Stimulated activated CD4-positive, alpha-beta T cell treated with anti-CD3 and anti-CD28 coated beads, Interleukin-1b, Interleukin-23, amount 100 ng/mL, for 1 hour (primary cell): ENCODE measurements at places on chromosomes 7 and 10.

- no peak for DNase-seq
Measured at GRCh38 chr10:130053561-130053960, 57.1 kb downstream of the C10orf143 start.

- DNase-seq: no peak
Measured at GRCh38 chr10:102347236-102347828, 48.2 kb upstream of the NFKB2 start.

- no peak for DNase-seq
Measured at GRCh38 chr7:46852795-46853194, 729.1 kb downstream of the TNS3 start.

GRCh38 chr7:150957133-150958020, 20.7 kb downstream of the KCNH2 start:
- no peak for DNase-seq

GRCh38 chr7:89311886-89312285, 516.3 kb upstream of the TEX47 start:
- DNase-seq: no peak

DNA sequence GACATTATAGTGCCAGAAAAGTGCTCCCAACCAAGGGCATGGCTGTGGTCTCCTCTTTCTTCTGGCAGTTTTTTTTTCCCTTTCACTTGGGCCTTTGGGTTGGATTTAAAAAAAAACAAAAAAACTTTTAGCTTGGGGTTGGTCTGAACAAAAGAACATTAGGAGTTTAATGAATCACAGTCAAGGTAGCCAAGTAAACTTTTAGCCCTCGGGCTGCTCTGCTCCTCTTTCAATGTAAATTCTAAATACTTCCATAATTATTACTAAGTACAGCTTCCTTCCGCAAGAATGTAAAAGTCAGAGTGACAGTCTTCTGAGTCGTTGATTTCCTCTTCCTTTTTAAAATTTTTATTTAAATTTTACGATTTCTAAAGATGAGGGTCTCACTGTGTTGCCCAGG, 79.2 kb downstream of the NRF1 start:
- no peak for DNase-seq

DNA sequence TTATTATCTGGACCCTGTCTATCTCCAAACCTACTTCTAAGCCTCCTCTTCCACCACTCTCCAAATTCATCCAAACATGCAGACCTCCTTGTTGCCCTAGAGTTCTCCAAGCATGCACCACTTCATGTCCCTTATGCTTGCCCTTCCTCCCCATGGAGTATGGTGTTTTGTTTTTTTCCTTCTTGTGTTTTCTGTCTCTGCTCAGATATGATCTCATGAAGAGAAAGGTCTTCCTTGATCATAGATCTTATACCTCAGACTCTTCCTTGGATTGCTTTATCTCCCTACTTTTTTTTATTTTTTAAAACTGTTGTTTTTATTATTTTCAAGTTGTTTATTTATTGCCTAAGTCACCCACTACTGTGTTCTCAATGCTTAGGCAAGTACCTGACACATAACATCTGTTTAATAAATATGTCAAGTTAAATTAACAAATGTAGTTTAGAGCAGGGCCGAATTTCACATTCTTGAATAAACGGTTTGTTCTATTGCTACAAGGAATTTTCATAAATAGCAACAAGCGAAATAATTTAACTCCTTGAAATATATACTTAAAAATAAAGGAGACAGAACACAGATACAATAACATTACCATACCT, 84.5 kb downstream of the HGF start:
- no peak for DNase-seq

DNA sequence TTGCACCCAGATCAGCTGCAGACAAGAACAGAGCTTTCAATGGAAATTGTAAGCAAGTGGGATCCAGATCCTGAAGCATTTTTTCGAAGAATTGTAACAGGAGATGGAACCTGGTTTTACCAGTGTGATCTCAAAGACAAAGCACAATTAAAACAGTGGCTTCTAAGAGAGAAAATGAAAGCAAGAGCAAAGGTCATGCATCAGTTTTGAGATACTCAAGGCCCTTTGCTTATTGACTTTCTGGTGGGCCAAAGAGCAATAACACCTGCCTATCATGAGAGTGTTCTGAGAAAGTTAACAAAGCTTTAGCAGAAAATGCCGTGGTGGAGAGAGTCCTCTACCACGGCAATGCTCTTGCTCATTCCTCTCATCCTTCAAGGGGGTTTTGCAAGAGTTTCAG, 194.8 kb downstream of the TMEM178B start:
- DNase-seq: no peak

GRCh38 chr7:2060701-2061100, 172.0 kb downstream of the MAD1L1 start:
- DNase-seq: no peak

- no peak for DNase-seq
Measured at GRCh38 chr10:67934336-67934735, 49.9 kb downstream of the SIRT1 start.

GRCh38 chr7:150955519-150956394, 22.4 kb downstream of the KCNH2 start:
- no peak for DNase-seq

DNA sequence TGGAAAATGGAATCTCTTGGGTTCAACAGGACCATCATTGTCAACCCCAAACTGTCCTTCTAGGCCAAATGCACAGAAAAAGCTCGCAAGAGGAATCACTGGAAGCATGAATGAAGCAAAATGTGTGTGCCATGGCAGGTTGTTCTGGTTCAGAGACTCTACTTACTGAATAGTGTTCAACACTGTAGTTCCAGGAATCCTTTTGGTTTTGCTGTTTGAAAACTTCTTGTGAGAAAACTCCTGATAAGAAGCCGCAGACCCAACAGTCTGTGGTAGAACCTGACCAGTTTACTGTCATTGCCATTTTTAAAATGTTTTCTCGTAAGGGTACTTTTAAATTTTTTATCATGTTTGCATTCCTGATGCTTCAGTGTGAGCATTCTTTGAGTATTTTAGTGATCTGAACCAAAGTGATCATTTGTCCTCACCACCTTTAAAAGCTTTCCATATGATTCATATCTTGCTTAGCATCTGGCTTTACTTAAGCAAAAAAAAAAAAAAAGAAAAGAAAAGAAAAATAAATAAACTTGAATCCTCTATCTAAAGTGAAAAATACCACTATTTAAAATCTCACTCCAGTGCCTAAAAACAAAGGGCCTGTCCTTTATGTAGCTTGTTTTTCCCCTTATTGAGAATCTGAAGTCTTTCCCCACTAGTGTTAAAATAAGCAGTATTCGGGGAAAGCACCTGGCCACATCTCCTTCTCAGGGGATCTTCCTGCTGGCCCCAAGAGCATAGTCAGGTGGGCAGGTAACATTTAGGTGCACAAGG, 92.4 kb downstream of the WNT2 start:
- DNase-seq: no peak

- DNase-seq: no peak
Measured at GRCh38 chr7:112411186-112411795, 39.0 kb upstream of the IFRD1 start.
